ENCODE measurements at places on chromosomes 5 and 9.

DNA sequence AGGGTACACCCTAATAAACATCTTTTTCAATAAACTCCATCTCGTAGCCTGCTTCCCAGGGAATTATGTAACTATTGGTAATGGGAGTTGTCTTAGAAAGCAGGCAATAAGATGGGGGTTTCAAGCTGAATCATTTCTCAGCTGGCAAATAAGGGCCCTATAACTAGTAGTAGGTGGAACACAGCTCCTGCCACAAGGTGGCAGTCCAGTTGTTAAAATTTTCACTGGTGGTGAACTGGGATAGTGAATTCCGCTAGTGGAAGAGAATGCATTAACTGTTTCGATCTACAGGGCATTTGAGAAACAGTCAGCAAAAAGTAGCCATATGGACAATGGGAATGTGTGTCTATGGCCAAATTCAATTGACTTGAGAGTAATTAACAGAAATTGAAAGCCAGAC, 27.7 kb downstream of the PCDHB15 start:
- H3K36me3 ChIP-seq: no peaks in the 10 kb centered on the region
- DNase-seq: peak; percentile 37
- H3K4me3 ChIP-seq: no peak overlapping the region
- no peak overlapping the region for H3K27ac ChIP-seq
- no peaks in the 10 kb centered on the region for H3K27me3 ChIP-seq

GRCh38 chr9:135343136-135343535, 136.4 kb upstream of the PPP1R26 start:
- no peaks in the 10 kb centered on the region for H3K27me3 ChIP-seq
- H3K36me3 ChIP-seq: no peaks in the 10 kb centered on the region
- H3K27ac ChIP-seq: no peak overlapping the region
- no peak for DNase-seq

- no peaks in the 10 kb centered on the region for H3K27me3 ChIP-seq
- no peak overlapping the region for H3K4me3 ChIP-seq
- peaks cover 7% of the 10 kb centered on the region for H3K4me1 ChIP-seq
- H3K27ac ChIP-seq: no peak overlapping the region
- H3K36me3 ChIP-seq: no peaks in the 10 kb centered on the region
These were observed 48.1 kb downstream of the FOCAD start for GRCh38 chr9:20732118-20732517.

GRCh38 chr9:17477816-17478215, 101.0 kb upstream of the SH3GL2 start:
- no peaks in the 10 kb centered on the region for H3K36me3 ChIP-seq
- H3K4me3 ChIP-seq: no peak overlapping the region
- no peak overlapping the region for H3K27ac ChIP-seq
- no peak for DNase-seq
- no peaks in the 10 kb centered on the region for H3K27me3 ChIP-seq

DNA sequence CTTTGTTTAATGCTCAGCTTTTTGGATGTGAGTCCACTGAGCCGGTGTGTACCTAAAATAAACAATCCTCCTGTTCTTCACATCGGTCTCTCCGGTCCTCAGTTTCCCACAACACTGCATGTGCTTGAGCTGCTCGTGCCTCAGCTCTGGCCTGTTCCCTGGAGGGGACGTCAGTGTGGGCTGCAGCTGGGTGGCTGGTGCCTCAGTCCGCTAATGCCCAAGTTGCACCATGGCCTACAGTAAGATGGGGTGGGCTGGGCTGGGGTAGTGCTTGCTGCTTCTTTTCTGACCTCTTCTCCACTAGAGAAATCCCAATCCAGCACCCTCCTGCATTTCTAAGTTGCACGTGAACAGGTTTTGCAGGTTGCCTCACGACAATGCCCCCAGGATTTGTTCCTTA, 595 bp upstream of the BTNL9 start:
- DNase-seq: no peak
- no peak overlapping the region for H3K4me3 ChIP-seq
- no peaks in the 10 kb centered on the region for H3K27me3 ChIP-seq
- H3K4me1 ChIP-seq: no peaks in the 10 kb centered on the region
- no peaks in the 10 kb centered on the region for H3K36me3 ChIP-seq
- H3K27ac ChIP-seq: no peak overlapping the region

GRCh38 chr5:138954257-138955012, 79.3 kb upstream of the LRRTM2 start:
- no peaks in the 10 kb centered on the region for H3K36me3 ChIP-seq
- peak; percentile 36 for DNase-seq
- H3K27me3 ChIP-seq: no peaks in the 10 kb centered on the region
- H3K27ac ChIP-seq: no peak overlapping the region
- peaks cover 2% of the 10 kb centered on the region for H3K4me1 ChIP-seq

DNA sequence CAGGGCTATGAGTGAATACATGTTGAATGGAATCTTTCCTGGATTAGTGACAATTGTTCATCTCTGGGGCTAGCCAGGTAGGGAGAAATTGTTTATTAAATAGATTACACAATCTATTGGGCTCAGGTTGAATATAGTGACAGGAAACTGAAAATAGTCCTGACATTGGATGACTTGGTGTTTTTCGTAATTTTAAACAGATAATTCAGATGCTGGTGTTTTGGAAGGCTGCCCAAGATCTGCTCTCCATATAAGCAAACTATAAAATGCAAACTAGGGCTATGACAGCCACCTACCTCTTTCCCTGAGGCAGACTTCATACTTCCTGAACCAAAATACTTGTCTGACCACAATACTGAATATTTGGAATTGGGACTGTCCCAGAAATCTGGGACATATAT, 99.1 kb downstream of the ENC1 start:
- peaks cover 18% of the 10 kb centered on the region for H3K4me1 ChIP-seq
- DNase-seq: no peak
- H3K27me3 ChIP-seq: no peaks in the 10 kb centered on the region
- no peak overlapping the region for H3K27ac ChIP-seq

GRCh38 chr5:129771058-129771838, 23.4 kb downstream of the MINAR2 start:
- peak; percentile 75 for DNase-seq
- H3K36me3 ChIP-seq: no peaks in the 10 kb centered on the region
- no peak overlapping the region for H3K4me3 ChIP-seq

- H3K4me3 ChIP-seq: no peak overlapping the region
- peaks cover 7% of the 10 kb centered on the region for H3K4me1 ChIP-seq
- no peaks in the 10 kb centered on the region for H3K36me3 ChIP-seq
- no peak for DNase-seq
- H3K27me3 ChIP-seq: no peaks in the 10 kb centered on the region
These were observed 13.1 kb upstream of the RLN1 start for GRCh38 chr9:5352637-5353248.

DNA sequence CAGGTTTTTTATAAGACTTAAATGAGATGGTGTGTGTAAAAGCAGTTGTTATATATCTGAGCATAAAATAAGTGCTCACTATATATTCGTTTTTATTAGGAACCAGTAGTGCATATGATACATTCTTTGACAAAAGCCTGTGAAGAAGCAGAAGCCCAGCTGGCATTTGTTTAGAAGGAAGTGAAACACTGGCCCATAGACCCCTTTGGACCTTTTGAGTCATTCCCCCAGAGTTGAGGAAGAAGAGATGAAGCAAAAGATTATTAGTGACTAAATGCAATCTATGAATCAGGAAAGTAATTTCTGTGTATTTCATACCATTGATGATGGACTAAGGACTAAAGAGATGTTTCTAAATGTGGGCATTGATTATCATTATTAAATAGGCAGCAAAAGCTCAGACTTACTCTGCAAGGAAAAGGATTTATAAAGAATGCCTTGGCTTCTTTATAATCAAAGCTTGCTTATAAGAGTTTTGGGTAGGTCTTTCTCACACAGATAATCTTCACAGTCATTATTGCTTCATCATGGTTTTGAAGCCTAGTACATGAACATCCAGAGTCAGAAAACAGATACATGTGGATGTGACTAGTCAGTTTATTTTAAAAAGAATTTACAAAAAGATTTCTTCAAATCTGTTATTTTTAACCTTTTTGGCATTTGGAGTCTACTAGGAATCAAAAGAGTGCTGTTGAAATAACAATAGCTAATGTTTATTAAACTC, 16.9 kb upstream of the FER start:
- H3K27me3 ChIP-seq: no peaks in the 10 kb centered on the region
- no peaks in the 10 kb centered on the region for H3K36me3 ChIP-seq
- no peak for DNase-seq
- peaks cover 6% of the 10 kb centered on the region for H3K4me1 ChIP-seq
- H3K27ac ChIP-seq: no peak overlapping the region

- no peak overlapping the region for H3K27ac ChIP-seq
- H3K4me3 ChIP-seq: no peak overlapping the region
- DNase-seq: no peak
These were observed 39.2 kb upstream of the RARS1 start for GRCh38 chr5:168446983-168447619.

DNA sequence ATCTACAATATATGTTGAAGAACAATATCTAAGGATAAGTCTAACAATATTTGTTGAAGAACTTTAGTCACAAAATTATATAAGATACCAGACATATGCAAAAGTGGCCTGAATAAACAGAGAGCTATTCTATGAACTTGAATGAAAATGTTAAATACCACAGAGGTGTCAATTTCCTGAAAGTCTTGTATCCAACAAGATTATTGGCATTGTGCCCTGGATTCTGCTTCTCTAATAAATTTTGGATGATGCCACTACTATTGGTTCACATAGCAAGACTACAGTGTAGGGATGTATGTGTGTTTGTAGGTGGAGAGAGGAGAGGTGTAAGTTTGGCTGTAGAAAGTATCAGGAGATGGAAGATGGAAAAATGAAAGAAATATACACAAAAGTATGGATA, 731.8 kb upstream of the RGMB start:
- H3K36me3 ChIP-seq: no peaks in the 10 kb centered on the region
- DNase-seq: no peak
- no peaks in the 10 kb centered on the region for H3K4me1 ChIP-seq
- H3K4me3 ChIP-seq: no peak overlapping the region
- H3K27me3 ChIP-seq: no peaks in the 10 kb centered on the region

DNA sequence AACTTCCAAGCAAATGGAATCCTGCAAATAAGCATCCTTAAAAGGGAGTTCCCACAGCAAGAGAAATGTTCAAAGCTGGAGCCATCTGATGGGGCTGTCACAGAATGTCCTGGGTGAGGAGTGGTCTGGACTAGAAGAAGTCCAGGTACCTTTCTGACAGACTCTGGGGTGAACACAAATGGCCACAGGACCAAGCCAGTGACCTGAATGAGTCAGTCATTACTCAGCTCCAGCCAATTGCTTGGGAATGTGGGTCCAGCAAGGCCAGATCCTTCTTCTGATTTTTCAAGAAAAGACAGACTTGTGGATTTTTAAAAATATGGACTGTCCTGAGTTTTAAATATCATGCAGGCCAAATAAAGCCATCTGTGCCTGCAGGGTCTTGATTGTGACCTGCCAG, 30.1 kb downstream of the GALNT10 start:
- no peaks in the 10 kb centered on the region for H3K36me3 ChIP-seq
- H3K27ac ChIP-seq: no peak overlapping the region
- peaks cover 4% of the 10 kb centered on the region for H3K4me1 ChIP-seq

DNA sequence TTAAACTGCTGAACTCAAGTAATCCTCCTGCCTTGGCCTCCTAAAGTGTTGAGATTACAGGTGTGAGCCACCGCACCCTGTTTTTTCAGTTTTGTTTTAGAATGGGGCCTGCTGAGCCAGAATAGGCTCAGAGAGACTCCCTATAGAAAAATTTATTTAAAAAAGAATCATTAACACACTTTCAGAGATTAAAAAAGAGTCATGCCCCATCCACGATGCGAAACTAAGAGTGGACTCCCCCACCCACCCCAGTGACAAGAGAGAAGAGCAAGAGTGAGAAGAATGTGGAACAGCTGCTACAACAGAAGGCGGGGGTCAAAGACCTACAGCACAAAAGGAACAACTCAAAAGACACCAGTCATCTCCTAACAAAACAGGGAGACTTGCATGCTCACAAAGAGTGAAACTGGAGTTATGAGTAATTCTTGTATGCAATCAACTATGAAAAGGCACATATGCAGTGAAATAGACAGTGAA, 47.2 kb downstream of the GLDC start:
- H3K27ac ChIP-seq: no peak overlapping the region
- no peaks in the 10 kb centered on the region for H3K27me3 ChIP-seq
- no peaks in the 10 kb centered on the region for H3K4me1 ChIP-seq
- no peak overlapping the region for H3K4me3 ChIP-seq
- H3K36me3 ChIP-seq: no peaks in the 10 kb centered on the region

GRCh38 chr5:16550316-16550952, 66.4 kb downstream of the RETREG1 start:
- H3K4me1 ChIP-seq: no peaks in the 10 kb centered on the region
- no peaks in the 10 kb centered on the region for H3K27me3 ChIP-seq
- H3K27ac ChIP-seq: no peak overlapping the region

DNA sequence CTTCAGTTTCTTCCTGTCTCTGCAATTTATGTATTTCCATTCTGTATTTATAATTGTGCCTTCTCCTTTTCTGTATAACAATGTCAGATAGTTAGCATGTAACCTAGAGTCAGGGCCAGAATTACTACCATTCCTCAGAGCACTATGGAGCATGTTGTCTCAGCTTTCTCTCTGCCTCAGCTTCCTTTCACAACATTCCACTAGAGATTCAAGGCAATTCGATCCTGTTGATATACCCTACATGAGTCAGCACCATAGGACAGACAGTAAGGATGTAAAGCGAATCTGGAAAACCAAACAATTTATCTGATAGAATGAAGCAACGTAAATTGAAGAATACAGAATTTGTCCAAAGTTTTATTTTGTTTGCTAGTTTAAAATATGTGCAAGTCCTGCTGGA, 728.3 kb upstream of the SEMA6A start:
- H3K36me3 ChIP-seq: no peaks in the 10 kb centered on the region
- DNase-seq: peak; percentile 79
- H3K4me3 ChIP-seq: no peak overlapping the region
- H3K27ac ChIP-seq: no peak overlapping the region
- H3K27me3 ChIP-seq: no peaks in the 10 kb centered on the region
- H3K4me1 ChIP-seq: no peaks in the 10 kb centered on the region

DNA sequence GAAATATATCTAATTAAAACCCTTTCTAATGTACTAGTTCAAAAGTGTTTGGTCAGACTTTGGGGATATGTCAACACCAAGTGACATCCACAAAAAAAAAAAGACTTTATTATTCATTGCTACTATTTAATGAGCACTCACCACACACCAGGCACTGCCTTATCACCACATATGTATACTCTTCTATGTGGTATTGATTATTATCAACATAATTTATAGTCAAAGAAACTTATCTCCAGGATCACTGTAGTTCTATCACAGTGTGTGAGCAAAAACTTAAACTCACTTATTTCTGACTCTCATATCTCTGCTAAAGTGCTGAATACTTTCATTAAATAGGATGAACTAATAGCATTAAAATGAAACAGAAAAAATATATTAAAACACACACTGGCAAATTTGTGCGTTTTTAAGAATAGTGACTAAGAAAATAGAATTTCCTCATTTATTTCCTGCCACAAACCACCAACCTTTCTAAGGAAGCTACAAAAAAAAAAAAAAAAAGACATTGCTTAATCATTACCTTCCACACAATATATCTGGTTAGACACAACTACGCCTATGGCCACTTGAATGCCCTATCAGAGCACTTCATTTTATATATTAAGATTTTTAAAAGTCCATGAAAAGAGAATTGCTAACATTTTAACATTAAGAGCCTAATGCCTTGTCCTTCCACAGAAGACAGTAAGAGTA, 12.8 kb downstream of the SLCO4C1 start:
- DNase-seq: no peak
- H3K4me3 ChIP-seq: no peak overlapping the region
- no peak overlapping the region for H3K27ac ChIP-seq
- H3K4me1 ChIP-seq: no peaks in the 10 kb centered on the region

GRCh38 chr9:125172031-125172755, 17.4 kb downstream of the PPP6C start:
- no peaks in the 10 kb centered on the region for H3K36me3 ChIP-seq
- no peaks in the 10 kb centered on the region for H3K27me3 ChIP-seq
- no peak overlapping the region for H3K27ac ChIP-seq
- no peak for DNase-seq
- no peaks in the 10 kb centered on the region for H3K4me1 ChIP-seq
- no peak overlapping the region for H3K4me3 ChIP-seq

- H3K4me1 ChIP-seq: no peaks in the 10 kb centered on the region
- DNase-seq: no peak
- H3K4me3 ChIP-seq: no peak overlapping the region
These were observed 387.3 kb downstream of the YTHDC2 start for GRCh38 chr5:113900816-113901215.

Measured in mesendoderm (in vitro differentiated cells).